ENCODE measurements at places on chromosomes 6 and 20. TPM values are rescaled to one million over a fixed set of nuclear protein-coding genes. Genes with fewer than 3 reads are reported as not detected.

- DNase-seq = no peak
These were observed 1.2 kb upstream of the EDN1 start for GRCh38 chr6:12288914-12289313.

- no peak for DNase-seq
These were observed 40.5 kb downstream of the PLN start for GRCh38 chr6:118588626-118589025.

- DNase-seq = no peak
These were observed 2.4 kb upstream of the SNAP25 start for GRCh38 chr20:10216146-10216791.

DNA sequence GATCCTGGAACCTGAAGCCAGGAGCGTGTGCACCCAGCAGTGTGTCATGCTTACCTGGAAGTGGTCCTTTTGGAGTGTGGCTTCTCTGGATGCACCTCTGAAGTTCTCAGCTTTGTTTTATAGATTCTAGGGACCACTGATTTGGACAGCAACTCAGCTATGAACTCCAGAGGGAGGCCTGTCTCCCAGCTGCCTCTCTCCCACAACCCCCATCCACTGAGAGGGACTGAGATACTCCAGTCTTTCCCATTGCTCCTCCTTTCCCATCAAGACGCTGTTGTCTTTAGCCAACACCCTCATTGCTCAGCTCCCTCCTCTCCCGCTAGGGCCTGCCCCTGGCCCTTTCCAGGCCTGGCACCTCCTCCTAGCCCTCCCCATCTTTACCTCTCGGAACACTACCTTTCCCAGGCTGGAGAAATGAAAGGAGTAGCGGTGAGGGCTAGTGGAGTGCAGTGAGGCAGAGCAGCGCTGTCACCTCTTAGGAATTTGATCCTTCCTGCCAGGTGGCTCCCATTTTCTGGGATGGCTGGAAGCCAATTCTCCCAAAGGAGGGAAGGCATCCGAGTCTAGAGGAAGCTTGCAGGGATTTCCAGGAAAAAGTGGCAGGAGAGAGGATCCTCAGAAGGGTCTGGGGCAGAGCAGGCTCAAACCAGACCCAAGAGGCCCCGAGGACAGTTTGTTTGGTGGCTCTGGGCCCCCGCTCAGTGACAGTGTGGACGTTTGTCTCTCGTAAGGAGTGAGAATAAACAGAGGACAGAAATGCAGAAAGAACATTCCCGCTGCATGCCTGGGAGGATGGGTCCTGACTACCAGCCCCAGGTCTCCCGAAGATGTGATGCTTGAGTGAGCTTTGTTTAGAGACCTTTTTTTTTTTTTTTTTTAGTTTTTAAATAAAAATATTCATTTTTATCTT is at the start of gene LRRN4:
Gene LRRN4 (minus strand): TSS at position 285 of the 913 bp plus-strand sequence. CDS start 1,261 bp downstream, outside the sequence.
- peak; percentile 88 for DNase-seq

DNA sequence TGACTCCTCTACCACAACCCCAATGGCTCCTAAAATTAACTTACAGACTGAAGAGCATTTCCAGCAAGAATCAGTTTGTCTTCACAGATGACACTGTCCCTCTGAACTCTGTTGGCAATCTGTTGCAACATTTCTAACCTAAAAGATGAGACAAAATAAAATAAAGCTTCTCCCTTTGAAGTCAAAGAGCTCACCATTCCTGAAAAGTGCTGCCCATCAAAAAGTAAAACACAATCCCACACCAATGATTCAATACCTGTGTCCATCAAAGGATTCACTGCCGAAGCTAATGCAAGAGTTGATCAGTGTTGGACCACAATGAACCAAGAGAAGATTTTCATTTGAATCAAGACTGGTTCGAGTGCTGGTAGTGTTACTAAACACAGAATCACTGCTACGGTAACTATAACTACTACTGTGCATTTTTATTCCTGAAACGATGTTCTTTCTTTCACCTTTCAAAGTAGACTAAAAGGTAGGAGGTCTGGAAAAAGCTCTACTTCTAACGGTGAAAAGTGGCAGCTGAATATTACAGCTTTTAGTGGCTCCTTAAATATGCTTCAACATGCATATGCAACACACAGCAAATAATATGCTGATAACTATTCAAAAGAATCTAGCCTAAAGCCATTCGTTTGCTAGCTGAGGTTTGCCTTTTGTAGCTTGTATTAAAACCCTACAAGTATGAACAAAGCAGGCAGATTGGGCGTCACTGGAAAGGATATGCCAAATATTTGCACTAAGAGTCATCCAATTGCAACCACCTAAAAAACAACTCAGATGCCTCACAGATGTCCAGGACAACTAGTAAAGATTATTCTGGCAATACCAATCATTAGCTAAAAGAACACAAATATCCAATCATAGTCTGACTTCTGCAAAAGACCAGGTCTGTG is at the start of gene DST:
Gene DST (minus strand): TSS at position 524 of the 896 bp plus-strand sequence.
- DNase-seq = no peak

DNA sequence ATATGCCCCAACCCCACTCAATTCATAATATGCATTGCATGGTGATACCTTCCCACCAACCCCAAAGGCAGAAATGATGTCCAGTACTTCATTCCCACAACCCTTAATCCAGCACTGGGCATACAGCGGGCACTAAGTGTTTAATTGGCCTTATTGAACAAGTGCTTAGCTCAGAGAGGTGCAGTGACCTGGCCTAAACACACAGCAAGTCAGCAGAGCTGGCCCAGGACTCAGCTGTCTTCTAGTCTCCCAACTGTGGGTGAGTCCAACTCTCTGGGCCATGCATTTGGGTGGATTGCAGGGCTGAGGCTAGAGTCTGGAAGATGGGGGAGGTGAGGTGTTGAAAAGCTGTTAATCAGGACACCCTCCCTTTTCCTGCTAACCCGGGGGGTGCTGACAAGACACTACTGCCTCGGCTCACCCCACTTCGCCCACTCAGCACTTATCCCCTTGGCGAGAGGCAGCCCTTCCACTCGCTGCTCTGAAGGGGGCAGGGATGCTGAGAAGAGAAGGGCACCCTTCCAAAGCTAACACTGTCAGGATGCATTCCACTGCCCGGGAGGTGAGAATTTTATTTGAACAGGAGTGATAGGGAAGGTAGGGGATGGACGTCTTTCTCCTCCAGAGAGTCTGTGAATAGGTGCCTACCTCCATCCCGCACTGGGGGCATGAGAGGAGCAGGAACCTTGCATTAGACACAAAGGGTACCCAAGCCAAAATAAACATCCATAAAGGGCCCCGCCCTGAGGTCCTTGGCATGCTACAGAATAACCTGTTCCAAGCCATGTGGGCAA is 14.2 kb downstream of the KCNK5 start:
- DNase-seq = no peak

DNA sequence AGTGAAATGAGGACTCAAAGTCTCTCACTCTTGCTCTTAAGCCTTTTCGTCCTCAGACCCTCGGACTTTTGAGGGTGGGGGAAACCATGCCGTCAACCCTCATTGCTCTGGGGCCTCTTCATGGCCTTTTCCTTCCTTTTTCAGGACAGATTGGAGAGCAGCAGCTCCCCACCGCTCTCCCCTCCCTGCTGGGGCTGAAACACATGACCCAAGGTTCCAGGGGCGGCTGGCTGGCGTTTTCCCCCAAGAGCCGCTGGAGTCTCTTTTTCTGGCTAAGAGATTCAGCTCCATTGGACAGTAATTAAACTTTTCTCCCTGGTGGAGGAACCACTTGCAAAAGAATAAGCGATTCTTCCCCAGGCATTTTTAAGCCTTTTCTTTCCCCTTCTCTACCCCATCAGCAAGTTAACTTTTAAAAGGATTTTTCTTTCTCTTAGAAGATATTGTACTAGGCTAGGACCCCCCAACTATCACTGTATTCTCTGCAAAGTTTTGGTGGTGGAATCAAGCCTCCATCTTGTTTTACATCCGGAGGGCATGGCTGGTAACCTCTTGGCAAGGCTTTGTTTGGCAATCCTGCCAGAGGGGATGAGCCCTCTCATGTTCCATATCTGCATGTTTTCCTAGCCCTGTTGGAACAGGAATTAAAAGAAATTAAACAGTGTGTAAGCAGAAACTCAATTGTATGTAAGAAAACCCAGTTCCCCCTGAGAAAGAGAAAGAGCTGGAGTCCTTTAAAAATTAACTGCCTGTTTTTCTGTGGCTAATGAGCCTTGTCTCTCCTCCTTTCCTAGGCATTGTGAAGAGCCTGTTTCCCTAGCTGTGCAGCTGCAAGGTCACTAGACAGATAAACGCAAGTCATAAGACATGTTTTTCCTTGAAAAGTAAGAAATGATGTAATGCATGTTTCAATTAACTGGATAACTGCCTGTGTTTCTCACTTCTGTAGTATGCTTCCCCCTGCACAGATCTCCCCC is 100.8 kb upstream of the GPR6 start:
- no peak for DNase-seq

DNA sequence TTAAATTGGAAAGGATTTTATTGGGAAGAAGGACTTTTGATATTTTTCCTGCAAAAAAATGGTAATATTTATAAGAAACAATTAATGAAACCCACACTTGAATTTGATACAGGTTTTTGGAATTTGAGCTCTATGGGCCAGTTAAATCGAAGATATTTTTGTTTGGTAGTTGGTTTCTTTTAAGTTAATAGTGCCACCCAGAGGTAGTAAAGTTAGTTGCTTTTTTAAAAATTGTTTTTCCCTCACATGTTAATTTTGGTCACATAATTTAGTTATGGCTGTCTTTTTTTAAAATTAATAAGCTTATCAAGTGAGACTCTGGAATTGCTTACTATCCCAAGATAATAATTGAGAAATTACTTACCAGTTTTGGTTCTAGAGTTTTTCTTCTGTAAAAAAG is 7.1 kb downstream of the PRIM2 start:
- DNase-seq = no peak

- DNase-seq = no peak
These were observed 337.8 kb downstream of the FARS2 start for GRCh38 chr6:5599127-5599526.

The TMEM244 gene
- not detected for total RNA-seq

The TBXT gene
- total RNA-seq = 2.3 TPM

The TSHZ2 gene
- 0.07 TPM for total RNA-seq

The ERMARD gene
- 14.4 TPM for total RNA-seq

The NKX2-4 gene
- not detected for total RNA-seq

The FOXQ1 gene
- 20.7 TPM for total RNA-seq

The PDE10A gene
- total RNA-seq = 24.3 TPM

Measured in endodermal cell (in vitro differentiated cells).